ENCODE measurements at places on chromosomes 5 and 9. TPM values are rescaled to one million over a fixed set of nuclear protein-coding genes. Genes with fewer than 3 reads are reported as not detected.
A peak's percentile ranks its signal among the peaks of the same experiment; 100 is the strongest.

DNA sequence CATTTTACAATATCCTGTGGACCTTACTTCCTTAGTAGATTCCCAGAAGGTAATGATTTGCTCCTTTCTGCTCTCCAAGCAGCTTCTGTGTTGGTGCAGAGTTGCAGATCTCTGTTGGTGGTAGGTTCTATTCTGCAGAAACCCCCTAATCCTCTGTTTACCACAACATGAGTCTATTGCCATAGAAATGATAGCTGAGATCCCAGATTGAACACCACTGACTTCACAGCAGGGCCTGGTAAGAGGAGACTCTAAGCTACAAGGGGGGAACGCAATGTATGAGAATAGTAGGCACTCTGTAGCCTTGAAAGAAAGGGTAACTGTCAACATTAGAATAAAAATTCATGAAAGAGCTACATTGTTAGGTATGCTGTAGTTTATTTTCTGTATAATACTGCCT is 59.5 kb downstream of the MUSK start:
- no peak for DNase-seq

C9 gene
- total RNA-seq = not detected

- peak; percentile 15 for DNase-seq
These were observed 104.6 kb upstream of the FAM174A start for GRCh38 chr5:100430268-100431195.

- peak; percentile 60 for DNase-seq
These were observed 21.1 kb downstream of the FAM219A start for GRCh38 chr9:34437006-34437925.
